GOT3 (cell line): ENCODE measurements at places on chromosomes 1 and 21.

- no peak for DNase-seq
Observed at GRCh38 chr21:17269760-17270159, 243.1 kb upstream of the CXADR start.

GRCh38 chr1:184906761-184907160 is 67.5 kb downstream of the NIBAN1 start:
- no peak for DNase-seq

DNA sequence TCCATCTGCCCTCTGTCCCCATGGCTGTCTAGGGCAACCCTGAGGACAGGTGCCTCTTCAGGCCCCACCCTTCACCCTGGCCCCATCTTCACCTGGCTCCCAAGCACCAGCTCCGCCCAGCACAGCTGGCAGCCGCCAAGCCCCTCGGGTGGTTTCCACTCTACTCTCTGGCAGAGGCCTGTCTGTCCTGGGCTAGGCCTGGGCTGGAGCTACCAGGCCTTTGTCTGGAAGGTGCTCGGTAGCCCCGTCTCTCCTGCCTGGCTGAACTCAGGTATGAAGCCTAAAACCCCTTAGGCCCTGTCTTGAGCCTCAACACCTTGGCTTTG is 17.4 kb downstream of the SDC3 start:
- DNase-seq = no peak

DNA sequence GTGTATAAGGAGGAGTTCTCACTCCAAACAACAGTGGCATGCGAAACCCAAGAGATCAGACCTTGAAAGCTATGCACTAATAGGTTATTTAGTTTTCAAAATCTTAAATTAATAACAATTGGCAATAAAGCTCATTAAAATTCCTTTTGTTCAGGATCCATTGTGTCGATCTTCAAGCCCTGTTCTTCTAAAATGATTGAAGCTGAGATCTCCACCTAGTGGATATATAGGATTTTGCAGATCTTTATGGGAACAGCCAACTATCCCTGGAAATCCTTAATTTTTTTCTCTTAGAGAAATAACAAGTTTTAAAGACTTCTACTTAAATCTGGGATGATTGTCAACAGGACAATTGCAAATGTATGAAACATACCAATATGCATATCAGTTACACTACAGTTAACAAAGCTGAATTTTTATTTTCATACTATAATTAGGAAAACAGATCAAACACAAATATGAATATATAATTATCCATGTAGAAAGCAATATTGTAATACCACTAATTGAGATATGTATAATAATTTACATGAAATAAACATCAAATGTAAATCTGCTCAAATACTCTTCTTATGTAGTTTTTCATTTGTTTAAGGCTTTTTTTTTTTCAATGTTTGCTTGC is 43.3 kb downstream of the LRRC53 start:
- DNase-seq = no peak

GRCh38 chr1:99315305-99315704 is 51.0 kb downstream of the PLPPR4 start:
- DNase-seq = no peak

DNA sequence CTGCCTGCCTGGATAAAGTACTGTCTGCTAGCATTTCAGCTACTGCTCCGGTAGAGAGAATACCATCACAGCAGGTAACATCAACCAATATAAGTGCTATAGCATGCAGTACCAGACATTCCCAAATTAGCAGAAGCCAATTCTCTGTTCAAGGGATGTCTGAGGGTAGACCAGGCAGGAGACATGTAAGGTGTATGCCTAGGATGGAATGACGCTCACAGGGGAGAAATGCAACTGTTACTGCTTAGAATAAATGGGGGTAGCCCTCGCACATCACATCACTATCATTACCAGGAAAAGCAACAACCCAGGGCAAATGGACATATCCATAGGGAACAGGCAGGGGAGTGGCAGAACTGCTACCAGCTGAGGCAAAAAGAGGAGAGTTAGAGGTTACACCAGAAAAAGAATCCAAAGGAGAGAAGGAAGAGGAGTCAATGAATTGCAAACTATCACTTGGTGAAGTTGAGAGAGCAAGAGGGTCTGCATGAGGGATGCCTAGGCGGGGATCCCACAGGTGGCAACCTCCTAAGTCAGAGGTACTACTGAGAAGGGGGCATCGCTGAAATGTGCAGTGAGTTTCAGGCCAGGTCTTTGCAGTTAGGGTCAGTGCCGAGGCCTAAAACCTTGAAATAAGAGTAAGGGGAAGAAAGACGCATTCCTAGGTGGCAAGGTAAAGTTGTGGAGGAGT is 1.1 kb downstream of the UBE2Q1 start:
- DNase-seq = no peak
